ENCODE measurements at places on chromosomes 1 and 21.

DNA sequence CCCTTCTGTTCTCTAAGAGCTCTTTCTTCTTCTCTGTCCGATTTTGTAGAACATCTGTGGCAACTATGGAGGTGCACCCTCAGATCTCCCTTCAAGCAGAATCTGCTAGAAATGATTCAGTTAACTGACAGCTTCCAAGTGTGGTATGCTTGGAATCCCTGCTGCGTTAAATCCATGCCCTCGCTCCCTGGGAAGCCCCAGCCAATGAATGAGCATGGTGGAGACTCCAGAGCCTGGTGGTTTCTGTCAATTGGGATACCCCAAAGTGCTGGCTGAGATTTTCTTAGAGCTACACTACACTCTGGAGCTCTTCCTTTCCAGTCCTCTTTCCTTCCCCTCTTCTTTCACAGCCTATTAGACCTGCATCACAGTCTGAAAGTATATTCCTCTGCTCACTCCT, 116.3 kb upstream of the C1orf21 start:
- no peak for DNase-seq

DNA sequence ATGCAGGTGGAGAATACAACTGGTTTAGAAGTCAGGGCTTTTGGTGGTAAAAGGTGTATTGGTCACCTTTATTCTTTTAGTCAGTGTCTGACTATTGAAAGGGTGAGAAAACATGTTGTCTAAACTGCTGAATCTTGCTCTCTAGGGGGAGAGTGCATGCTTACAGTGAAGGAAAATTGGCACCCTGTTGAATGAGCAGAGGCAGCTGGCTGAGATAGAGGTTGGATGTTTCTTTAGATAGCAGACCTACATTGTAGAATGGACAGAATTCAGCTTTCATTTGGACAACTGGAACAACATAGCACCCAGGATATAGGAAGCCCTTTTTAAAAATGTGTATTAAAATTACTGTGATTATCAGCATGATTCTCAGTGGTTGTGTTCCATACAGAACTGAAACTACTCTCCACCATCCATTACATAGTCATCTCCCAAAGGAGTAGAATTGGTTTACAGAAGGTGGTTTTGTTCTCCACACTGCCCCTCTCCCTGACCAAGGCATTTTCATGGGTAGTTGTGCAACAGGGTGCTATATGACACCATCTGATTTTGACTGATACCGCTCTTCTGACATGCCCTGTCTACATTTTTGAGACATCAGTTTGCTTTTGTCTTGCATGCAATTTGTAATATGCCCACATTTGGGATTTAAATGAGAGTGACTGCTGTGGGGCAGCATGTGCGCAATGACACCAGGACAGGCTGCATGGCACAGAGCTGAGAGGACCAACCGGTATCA, 16.2 kb downstream of the RHOU start:
- DNase-seq = no peak

DNA sequence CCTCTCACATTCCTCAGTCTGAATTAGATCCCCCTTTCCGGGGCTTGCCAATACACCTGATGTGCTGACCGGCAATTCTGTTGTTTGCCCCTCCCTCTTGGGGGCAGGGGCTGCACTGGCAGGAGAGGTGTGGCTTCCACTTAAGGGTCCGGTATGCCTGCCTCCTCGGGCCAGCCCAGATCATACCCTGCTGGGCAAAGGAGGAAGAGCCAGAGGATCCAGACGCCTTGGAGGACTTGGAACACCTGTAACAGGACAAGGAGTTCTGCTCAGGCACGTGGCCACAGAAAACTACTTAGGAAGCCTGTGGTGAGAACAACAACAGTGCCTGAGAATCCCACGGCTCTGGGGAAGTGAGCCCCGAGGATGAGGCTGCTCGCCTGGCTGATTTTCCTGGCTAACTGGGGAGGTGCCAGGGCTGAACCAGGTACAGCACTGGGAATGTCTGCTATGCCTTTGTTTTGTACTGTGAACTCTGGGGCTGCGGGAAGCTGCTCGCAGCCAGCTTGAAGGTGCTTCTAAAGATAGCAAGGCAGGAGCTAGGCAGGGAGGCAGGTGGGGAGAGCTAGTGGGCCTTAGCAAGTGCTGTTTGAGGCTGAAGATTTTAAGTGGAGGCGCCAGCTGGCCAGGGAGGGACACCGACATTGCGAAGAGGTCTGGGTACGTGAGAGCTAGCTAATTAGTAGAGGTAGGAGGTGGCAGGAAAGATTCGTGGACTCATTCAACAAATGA, at the start of gene SMPDL3B:
SMPDL3B (plus strand) TSS at position 183 of the 732 bp plus-strand sequence; CDS start at position 367, 184 bp downstream.
- DNase-seq = no peak

- no peak for DNase-seq
These were observed 34.2 kb upstream of the ATP5PO start for GRCh38 chr21:33949516-33950430.

DNA sequence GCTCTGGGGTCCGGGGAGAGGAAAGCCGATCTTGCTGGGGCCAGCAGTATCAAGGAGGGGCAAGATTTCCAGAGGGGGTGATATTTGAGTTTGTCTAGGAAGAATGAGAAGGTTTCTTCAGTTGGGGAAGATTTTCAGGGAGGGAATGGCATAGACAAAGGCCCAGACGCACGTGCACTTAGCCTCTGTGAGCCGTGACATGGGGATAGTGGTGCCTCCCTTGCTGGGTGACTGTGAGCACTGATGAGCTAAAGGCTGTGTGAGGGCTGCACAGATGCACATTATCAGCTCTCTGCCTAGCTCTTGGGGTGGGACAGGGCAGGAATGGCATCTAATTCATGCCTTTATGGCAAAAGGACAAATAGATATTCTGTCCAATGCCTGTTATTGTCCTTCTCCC, 1.8 kb downstream of the CDCP2 start:
- DNase-seq = no peak

DNA sequence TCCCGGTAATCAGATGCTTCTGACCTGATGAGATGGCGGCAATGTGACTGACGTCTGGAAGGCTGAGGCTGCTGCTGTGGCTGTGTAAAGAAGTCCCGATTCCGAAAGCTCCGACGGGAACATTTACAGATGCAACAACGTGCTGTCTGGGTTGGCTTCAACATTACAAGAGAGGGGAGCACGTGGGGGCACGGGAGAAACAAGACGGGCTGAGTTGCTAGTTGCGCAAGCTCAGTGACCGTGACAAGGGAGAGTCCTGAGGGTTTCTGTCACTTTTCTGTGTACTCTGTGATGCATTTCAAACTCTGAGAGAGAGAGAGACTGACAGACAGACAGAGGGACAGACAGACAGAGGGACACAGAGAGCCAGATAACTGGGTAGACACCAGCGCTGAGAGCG, 25.6 kb upstream of the LRRC47 start:
- no peak for DNase-seq

DNA sequence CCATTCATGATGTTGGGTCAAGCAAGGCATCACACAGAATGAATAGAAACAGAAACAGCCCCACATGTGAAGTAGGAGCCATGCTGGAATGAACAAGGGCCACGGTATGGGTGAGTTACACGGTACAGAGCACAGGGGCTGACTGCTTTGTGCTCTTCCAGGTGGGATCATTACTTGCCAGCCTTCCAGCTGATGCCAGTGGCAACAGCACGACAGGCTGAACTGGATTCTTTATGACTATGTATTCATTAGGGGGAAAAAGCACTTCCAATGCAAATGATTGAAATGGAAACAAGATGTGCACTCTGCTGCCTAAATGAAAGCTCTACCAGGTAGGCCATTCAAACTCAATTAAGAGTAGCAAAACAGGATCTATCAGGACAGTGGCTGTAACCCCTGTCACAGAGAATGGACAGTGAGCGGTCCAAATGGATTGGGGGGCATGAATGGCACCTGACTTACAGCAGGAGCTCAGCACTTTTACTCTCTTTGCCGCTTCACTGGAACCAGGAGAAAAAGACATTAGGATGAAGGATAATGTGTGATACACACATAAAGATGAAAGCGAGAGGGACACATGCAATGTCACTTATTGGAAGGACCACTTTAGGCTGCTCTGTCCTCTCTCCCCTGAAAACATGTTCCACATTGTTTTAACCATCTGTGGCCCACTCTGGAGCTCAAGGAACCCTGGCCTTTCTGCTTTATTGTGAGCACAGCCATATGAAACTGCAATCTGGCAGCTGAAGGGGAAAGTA, 23.4 kb upstream of the IRF2BP2 start:
- DNase-seq = no peak

- no peak for DNase-seq
These were observed 10.5 kb downstream of the MTX1 start for GRCh38 chr1:155218854-155219591.

GRCh38 chr1:38256072-38256471, 209.5 kb upstream of the POU3F1 start:
- DNase-seq = no peak

DNA sequence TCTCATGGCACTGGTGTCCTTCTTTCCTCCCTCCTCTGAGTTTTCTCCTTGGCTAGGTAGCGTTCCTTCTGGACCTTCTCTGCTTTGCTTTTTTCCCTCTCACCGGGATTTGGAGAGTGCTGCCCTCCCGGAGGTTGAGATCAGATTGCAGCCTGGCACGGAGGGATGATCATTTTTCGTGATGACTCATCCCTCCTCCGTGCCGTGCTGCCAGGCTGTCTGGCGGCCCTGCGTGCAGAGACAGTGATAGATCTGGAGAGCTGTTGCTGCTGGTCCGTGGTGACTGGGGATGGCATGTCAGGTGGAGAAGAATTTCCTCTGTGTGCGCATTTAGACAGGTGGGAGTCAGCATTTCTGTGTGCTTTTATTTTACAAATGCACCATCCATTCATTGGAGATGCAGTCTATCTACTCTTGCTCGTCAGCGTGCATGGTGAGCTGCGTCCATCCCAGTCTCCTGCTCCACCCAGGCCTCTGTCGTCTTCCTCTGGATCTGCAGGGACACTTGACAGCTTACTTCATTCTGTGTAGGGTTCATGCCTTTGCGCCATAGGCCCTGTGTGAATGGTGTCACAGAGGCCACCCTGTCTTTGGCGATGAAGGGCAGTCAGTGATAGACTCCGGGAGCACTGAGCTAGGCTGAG, 104.4 kb downstream of the PCBP3 start:
- peak; percentile 16 for DNase-seq

DNA sequence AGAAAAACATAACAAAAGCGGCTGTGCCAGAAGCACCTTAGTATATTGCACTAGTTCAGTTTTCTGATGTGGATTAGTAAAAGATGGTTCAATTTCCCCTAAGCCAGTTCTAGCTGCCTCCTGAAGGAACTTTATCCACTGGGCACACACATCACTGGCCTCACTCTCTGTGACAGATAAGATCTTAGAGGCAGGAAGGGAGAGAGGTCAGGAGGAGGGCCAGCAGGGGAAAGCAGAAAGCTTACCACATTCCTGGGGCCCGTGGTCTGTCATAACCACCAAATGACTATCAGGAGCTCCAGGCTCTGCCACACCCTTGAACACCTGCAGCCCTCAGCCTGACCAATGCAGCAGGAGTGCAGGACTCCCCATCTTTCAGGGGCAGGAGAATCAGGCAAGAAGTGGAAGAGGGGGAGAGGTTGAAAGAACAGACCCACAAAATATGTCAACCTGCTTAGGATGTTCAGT, 37.8 kb downstream of the LRRC71 start:
- DNase-seq = no peak

GRCh38 chr1:221998186-221998612, 256.3 kb upstream of the DUSP10 start:
- no peak for DNase-seq
